Sigmoid colon (tissue), 7 donors: ENCODE measurements at places on chromosomes 11 and 22. TPM values are rescaled to one million over a fixed set of nuclear protein-coding genes. Genes with fewer than 3 reads are reported as not detected.

The OR52H1 gene
- total RNA-seq, result 1.5 TPM

The AMBRA1 gene
- total RNA-seq, result 23.9 TPM

The DDX25 gene
- total RNA-seq, result 1.7 TPM

The APOA4 gene
- not detected for total RNA-seq

The TOM1 gene
- 50.8 TPM for total RNA-seq

The FJX1 gene
- 3.9 TPM for total RNA-seq

The LMNTD2 gene
- 0.68 TPM for total RNA-seq

The GAB4 gene
- total RNA-seq, result 3.2 TPM

The TTC36 gene
- total RNA-seq, result 1.6 TPM

The PDE3B gene
- 132 TPM for total RNA-seq

The BTG4 gene
- not detected for total RNA-seq

The GALNT18 gene
- 48.6 TPM for total RNA-seq

GRCh38 chr22:40325315-40325714 is 21.0 kb upstream of the ADSL start:
- no peak for DNase-seq

GRCh38 chr11:15378941-15379340 is 264.2 kb downstream of the INSC start:
- DNase-seq, result no peak

DNA sequence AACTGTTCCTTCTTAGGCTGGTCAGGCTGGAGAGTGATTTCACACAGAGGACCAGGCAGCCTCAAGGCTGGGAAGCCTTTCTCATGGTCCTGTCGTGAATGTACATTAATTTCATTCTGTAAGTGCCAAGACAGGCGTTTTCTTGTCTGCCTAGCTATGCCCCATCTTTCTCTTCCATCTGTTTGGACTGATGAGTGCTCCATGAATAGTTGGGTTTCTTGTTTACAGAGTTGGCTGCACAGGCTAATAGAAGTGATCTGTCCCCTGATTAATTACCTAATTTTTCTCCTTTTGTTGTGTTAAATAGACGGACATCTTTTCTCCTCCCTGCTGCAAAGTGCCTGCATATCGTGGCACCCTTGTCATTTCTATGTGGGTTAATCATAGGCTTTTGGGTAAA is 135.8 kb upstream of the NARS2 start:
- no peak for DNase-seq

- DNase-seq, result no peak
Observed at GRCh38 chr22:34845391-34845790, 220.6 kb upstream of the ISX start.

GRCh38 chr11:11155962-11156815 is 196.9 kb downstream of the CSNK2A3 start:
- no peak for DNase-seq

- DNase-seq, result no peak
Observed at GRCh38 chr11:70423523-70424505, 25.5 kb downstream of the CTTN start.

DNA sequence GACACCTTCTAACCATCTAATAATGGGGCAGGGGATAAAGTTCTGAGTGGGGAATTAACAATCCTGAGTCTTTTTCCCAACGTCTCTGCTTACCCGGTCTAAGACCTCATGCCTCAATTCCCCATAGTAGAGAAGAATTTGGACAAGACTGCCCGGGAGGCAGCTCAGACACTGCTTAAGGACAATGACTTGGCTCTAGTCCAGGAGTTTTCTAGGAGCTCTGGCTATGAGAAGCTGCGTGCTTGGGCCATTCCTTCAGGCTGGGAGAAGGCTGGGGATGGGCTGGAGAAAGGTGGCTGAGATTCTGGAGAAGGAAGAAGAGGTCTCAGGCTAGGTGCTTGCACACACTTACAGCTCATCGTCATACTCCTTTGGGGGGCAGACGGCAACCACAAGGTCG is 19.8 kb upstream of the ABCC8 start:
- DNase-seq, result no peak

DNA sequence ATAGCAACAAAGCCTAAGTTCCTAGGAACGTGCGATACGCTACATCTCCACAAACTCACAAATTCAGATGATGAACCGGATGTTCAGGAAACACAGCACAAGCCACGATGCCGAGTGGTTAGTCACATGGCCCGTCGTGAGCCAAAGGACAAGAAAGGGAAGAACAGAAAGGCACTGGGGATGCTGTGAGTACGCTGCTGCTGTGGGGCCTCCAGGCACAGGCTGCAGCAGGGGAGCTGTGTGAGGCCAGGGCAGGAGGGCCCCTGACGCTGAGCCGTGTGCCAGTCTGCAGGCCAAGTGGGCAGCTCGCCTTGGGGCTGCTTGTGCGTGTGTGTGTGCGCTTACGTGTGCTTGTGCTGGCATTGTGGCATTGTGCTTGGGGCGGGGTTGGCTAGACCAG is 89.4 kb downstream of the CTTN start:
- DNase-seq, result no peak

DNA sequence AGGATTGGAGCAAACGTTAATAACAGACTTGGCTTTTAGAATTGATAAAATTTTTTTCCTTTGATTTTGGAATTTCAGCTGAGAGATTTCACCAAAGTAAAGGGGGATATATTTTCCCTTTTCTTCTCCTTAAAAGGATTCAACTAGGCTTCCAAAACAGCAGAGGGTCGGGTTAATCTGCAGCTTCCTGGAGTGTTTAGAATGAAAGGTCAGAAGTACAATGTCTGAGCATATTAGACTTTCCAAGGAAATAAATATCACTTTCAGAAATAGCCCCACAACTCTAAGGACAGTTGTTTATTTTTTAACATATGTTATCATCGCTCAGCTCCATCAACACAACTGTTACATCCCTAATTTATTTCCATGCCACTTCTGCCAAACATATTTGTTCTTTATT is 1532.9 kb upstream of the RAG2 start:
- DNase-seq, result no peak

DNA sequence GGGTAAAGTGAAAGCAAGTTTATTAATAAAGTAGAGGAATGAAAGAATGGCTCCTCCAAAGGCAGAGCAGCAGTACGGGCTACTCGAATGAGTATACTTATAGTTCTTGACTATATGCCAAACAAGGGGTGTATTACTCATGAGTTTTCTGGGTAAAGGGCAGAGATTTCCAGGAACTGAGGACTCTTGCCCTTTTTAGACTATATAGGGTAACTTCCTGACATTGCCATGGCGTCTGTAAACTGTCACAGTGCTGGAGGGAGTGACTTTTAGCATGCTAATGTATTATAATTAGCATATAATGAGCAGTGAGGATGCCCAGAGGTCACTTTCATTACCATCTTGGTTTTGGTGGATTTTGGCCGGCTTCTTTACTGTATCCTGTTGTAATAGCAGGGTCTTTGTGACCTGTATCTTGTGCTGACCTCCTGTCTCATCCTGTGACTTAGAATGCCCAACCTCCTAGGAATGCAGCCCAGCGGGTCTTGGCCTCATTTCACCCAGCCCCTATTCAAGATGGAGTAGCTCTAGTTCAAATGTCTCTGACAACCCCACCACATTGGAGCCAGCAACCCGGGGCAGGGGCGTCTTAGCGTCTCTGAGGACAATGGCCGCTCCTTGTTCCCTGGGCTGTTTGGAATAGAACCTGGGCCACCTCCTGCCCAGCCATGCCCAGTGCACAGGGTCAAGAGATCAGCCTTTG is 34.9 kb upstream of the CD82 start:
- no peak for DNase-seq

DNA sequence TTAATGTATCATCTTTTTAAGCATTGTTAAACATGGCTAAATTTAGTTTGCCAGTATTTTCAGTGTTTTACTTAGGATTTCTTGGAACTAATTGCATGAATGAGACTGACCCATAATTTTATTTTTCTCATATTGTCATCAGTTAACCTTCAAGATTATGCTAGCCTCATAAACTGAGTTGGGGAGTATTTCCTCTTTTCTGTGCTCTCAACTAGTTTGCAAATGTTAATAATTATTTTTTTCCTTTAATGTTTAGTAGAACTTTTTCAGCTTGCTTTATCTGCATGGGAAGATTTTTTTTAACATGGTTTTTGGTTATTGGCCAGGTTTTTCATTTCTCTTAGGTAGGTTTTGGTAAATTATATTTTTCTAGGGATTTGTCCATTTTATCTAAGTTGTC is 235.4 kb upstream of the SESN3 start:
- DNase-seq, result no peak

DNA sequence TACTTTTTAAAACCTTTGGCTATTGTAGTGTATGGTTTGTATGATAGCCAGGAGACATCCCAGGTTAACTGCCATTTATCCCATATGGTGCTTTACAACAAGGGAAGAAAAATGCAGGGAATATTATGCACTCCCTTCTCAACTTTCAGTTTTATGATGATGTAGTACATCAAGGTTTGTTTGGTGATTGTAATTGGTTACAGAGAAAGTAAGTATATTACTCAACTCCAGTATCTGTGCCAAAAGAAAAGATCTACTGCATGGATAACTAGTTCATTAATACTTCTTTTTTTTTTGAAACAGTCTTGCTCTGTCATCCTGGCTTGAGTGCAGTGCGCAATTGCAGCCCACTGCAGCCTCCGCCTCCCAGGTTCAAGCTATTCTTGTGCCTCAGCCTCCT is 65.3 kb downstream of the BCL2L13 start:
- DNase-seq, result no peak

DNA sequence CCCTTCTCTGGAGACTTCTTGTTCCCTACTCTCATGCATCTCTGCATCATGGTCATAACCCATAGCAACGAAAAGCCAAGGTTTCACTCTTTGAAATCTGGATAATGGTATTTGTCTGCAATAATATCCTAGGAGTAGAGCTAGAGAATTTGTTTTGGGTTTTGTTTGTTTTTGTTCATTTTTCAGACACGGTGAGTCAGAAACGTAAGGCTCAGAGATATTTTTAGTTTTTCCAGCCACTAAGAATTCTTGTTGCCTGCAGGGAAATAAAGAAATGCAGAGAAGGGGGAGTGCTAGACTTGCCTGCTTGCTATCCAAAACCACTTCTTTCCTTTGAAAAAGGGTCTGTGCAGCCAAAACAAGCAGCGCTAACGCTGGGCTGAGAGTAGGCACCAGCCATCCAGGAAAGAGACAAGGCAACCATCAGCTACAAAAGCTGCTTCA is 26.0 kb downstream of the POU2AF3 start:
- no peak for DNase-seq

DNA sequence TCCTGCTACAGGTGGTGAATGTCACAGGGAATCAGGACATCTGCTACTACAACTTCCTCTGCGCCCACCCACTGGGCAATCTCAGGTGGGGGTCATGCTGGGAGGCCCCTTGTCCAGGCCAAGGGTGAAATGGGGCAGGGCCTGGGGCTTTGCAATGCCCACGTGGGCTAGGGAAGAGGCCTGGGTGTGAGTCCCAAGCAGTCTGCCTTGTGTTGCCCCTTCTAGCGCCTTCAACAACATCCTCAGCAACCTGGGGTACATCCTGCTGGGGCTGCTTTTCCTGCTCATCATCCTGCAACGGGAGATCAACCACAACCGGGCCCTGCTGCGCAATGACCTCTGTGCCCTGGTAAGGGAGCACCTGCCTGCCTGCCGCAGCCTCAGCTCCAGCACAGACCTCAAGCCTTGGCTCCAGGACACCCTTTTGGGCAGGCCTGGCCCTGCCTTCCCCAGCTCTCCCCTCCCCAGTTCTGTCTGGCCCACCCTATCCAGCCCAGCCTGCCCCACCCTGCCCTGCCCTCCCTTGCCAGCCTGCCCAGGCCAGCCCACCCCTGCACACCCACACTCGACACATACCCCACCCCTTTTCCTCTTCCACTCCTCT is 9.1 kb upstream of the TAGLN start:
- peak; percentile 56 for DNase-seq

DNA sequence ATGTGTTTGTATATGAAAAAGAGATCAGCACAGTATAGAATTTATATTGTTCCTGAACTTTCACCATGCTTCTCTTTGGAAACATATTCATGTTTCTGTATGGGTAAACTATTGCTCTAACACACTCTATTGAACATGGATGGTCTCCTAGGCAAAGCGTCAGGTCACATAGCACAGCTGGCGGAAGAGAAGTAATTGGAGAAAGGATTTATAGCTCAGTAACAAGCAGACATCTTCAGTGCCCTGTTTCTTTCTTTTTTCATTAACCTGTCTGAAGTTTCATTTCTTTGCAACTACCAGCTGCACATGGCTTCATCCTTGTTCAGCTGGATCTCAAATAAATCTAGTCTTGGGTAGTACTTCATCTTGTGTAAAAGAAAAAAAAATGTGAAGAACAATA is 84.4 kb upstream of the TRPC6 start:
- no peak for DNase-seq

- no peak for DNase-seq
Observed at GRCh38 chr22:19419086-19419463, 12.5 kb downstream of the HIRA start.

DNA sequence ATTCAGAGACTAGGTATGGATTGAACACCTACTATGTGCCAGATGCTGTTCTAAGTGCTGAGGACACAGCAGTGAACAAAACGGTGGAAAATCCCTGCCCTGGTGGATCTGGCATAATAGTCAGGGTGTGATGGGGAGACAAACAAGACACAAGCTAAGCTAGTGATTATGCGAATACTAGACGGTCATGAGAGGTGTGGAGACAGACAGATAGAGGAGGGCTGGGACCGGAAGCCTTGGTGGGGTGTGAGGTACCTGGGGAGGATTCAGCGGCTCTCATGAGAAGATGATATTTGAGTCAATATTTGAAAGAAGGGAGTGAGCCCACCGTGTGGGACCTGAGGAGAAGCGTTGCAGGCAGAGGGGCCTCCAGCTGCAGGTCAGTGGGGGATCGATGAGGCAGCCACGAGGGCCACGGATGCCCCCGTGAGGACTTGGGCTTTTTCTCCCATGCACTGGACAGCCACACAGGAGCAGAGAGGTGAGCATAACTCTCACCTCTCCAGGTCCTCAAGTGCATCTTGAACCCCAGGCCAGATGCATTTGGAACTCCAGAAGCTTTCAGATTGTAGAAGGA is 4.7 kb downstream of the CD5 start:
- DNase-seq, result no peak

DNA sequence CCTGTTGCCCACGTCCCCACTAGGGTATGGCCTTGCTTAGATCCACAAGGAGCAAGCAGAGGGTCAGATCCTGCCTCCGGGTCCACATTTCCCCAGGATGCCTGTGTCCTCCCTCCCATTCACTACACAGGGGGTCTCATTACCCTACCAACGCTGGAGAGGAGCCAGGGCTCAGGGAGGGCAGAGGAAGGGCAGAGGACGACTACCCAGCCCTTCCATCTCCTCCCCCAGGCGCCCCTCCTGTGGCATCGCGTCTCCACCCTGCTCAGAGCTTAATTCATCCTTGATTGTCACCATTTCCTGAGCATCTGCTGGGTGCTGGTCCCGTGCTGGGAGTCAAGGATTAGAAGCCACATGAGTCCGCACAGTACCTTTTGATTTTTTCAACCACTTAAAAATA is 5.0 kb downstream of the NFAM1 start:
- DNase-seq, result no peak
